ENCODE measurements at places on chromosomes 6 and 20.

DNA sequence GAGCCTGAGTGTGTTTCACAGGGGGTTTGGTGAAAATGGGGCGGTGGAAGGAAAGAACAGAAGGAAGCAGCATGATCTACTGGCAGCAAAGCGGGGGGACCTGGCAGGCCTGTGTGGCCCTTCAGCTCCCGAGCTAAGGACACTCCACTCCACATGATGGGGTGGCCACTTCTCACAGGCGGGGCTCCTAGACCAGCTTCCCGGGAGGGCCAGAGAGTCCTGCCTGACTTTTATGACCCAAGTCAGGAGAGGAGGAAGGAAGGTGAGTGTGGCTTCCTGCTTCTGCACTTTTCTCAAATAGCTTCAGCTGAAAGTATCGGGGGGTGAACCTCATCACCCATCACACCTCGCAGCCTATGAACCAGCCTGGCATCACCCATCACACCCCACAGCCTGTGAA lies 117.5 kb upstream of the AFDN start:
- no peak for DNase-seq

DNA sequence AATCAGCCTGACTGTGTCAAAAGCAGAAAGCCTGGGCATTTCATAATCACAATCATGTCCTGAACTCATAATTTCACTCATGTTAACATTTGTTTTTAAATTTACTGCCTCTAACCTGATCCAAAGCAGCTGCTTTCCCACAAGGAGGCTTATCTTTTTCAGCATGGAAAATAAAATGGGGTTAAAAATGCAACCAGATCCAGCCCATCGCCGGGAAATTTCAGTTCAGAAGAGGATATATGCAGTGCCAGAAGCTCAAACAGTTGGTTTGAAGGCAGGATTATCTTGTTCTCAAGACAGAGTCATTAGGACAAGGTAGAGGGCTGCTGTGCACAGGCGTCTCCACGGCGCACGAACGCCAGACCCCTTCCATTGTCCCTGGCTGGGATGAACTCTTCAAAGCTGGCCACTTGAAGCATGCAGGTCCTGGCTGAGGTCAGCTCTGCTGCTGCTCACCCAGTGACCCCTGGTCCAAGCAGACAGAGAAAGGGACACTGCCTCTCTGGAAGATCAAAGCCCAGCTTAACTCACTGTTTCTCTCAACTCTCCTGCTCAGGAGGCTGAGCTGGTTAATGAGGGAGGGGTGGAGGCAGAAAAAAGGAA lies 191.1 kb upstream of the HEY2 start:
- no peak for DNase-seq

DNA sequence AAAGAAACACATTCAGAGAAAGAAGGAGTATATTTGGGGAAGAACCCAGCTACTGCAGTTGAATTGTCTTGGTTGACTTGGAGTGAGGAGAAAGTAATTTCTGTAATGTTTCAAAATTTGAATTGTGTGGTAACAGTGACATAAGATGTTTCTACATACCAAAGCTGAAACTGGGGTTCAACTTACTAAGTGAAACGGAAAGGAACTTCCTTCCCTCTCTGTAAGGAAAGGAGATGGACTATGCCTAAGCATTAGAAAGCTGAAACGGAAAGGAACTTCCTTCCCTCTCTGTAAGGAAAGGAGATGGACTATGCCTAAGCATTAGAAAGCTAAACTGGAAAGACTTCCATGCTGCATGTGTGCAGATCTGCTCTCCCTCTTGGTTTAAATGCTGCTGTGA lies 46.0 kb downstream of the HUS1B start:
- DNase-seq = no peak

DNA sequence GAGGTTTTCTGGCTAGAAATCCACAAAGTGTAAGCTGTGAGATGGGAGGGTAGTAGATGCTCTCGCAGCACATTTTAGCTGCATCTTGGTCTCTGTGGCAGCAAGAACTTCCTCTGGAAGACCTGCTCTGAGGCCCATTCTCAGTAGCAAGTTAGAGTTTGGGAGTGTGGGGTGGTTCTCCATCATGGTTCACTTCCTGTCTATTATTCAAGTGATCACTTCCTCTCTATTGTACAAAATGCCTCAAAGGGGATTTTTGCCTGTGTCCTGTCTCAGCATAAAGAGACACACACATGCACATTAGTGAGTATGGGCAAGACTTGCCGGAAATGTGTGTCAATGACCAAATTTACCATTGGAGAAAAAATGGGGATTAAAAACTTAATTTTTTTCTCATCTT lies 42.5 kb downstream of the LYRM2 start:
- DNase-seq = no peak

DNA sequence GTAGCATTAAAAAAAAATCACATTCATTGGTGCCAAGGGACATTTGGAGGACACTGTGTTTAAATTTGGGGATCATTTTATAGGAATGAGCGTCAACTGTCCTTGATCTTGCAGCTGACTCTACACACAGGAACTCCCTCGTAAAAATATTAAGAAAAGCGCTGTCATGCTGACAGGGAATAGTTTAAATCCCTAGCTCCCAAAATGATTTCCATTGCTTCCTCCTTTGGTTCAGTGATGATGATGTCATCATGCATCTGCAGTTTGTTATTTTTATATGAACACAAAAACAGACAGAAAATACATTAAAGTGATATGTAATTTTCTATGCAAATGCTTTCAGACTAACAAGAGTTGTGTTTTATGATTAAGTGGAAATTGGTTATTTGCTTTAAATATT lies 275.6 kb downstream of the BTBD9 start:
- DNase-seq = no peak

DNA sequence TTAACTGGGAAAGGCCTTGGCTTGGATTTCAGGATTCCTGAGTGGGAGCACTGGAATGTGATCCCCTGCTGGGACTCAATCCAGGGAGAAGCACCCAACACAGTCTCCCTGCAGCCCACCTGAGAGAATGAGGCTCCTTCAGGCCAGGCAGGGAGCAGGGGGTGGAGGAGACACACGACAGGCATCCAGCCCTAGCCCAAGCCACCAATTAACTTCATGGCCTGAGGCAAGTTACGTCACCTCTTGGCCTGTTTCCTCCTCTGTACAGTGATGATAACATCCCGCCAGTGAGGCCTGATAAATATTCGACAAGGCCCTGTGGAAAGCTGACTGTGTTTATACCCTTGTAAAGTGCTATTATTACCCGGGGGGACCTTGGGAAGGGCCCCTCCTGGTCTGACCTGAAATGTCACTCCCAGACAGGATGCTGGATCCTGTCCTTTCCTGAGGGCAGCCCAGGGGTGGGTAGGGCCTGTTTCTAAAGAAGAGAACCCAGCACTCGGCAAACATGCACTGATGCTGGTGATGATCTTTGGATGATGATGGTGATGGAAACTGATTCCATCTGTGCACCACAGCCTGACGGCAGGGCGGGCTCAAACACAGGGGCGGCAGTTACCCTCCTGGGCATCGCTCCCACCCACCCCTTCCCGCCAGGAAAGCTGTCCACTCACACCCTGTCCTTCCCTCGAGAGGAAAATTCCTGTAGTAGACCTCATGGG lies 12.4 kb downstream of the FRS3 start:
- DNase-seq = peak; percentile 73

GRCh38 chr6:44180886-44181285 lies 22.3 kb downstream of the CAPN11 start:
- DNase-seq = no peak

- no peak for DNase-seq
Measured at GRCh38 chr20:17621229-17621968, 51.5 kb downstream of the DSTN start.

GRCh38 chr20:42053350-42053749 lies 435.2 kb upstream of the CHD6 start:
- DNase-seq = no peak

DNA sequence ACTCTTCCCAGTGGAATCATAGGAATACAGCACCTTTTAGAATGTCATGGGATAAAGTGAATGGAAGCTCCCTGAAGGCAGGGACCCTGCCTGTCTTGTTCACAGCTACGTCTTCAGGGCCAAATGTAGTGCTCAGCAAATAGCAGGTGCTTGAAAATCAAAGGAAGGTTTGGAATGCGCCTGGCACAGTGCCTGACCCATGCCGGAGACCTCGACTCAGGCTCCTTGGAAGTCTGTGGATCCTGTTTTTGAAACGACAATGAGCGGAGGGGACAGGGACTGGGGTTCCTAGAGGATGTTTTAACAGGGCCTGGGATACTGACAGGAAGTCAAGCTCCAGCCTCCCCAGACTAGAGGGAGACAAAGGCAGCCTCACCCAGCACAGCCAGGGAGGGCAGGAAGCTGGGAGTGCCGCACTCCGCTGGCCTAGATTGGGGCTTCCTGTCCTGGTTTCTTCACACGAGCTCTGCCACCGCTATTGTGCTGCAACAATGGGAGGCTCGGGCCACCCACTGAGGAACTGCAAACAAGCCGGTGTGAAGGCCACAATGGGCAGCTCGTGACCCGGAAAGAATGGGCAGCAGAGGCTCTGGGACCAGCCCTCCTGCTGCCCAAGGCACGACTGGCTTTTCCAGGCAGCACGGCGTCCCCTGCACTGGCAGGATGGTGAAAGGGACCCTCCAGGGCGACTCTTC lies 76.7 kb downstream of the PREX1 start:
- DNase-seq = no peak

GRCh38 chr6:33280539-33280938 lies 3.6 kb downstream of the B3GALT4 start:
- no peak for DNase-seq

DNA sequence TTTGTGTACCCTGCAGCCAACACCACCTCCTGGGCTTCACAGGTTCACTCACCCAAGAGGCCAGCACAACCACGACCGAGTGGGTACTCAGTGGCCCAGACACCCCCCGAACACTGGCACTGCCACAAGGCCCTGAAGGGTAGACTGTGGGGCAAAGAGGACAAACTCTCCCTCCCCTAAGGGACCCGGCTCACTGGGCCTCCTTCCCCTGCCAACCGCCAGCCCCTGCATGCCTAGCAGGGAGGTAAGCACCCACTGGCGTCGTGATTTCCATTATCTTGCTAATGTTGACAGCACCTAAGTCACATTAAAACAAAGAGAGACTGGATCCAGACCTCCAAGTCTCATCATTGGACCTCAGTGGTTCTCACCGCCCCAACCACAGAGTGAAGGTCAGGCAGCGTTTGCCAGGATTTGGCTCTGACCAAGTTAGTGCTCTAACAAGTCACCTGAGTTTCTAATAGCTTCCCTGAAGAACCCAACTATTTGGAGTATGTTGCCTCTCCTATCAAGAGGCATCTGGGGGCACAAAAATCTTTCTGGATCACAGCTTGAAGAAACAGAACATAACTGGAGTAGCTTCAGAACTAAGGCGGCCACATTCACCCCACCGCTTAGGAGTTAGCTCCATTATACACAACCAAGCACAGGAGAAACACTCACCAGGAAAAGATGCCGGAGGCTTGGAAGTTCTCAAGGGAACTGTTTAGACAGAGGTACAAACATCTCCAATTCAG lies 14.0 kb upstream of the APMAP start:
- DNase-seq = no peak

DNA sequence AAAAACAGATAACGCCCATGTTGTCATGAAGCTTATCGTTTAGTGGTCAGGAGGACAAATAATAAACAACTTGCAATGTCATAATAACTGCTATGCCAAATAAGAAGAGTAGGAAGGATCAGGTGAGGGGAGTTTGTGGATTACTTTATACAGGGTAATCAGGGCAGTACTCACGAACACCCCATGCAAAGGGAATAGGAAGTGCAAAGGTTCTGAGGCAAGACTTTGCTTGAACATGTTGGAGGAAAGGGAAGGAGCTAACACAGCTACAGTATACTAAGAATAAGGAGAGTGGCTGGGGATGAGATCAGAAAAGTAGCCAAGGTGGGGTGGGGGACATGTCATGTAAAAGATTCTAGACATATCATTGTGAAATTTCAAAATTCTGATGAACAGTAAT lies 292.0 kb upstream of the RUNX2 start:
- DNase-seq = no peak

GRCh38 chr20:35286077-35286898 lies 1.7 kb upstream of the EIF6 start:
- DNase-seq = no peak

GRCh38 chr6:64100702-64101303 lies 465.2 kb downstream of the PHF3 start:
- no peak for DNase-seq

GRCh38 chr20:23095499-23095898 lies 9.4 kb upstream of the CD93 start:
- no peak for DNase-seq

- DNase-seq = no peak
Measured at GRCh38 chr6:87905101-87905641, 142.5 kb upstream of the SPACA1 start.

DNA sequence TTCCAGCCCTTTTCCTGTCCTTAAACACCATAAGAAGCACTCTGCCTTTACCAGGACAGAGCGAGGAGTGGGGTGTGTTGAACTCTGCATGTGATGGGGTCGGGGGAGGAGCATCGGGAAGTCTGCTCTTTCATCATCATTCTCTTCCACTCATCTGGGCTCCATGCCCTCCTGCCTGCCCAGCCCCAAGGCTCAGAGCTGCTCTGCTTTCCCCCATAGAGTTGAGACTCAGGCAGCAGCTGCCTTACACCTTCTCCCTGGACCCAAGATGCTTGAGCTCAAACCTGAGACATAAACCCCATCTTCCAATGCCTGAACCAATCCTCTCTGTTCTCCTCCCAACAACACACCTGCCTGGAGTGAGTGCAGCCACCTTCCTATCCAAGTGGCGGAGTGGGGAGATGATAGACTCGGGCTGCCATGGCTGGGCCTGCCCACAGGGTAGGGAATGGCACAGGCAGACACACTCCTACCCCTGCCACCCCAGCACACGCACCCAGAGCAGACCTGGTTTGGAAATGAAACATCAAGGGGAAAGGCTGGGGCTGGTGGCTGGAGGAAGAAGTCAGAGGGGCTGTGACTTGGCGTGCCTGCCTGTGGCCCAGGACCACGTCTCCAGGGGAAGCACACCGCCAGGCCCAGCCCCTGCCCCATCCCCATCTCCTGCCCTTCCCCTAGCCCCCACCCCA lies 28.4 kb downstream of the TFEB start:
- peak; percentile 25 for DNase-seq

DNA sequence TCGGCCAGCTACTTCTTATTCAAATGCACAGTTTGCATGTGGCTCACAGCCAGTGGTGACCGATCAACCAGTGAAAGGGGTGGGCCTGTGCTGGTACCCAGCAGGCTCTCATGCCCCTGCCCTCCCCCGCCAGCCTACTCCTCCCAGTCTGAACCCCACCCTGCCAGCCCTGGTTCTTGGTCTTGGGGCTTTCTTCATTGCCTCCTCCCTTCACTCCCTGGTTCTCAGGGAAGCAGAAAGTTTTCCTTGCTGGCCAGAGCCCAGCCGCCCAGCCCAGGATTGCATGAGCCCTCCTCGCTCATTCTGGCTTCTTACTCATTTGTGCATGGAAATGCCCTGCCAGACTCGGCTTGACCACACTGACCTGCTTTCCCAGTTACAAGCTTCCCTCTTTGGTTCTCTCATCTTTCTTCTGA lies 40.8 kb downstream of the KCNK17 start:
- DNase-seq = no peak

All from AG09319 (cell line).